Activated T-helper 2 cell treated with anti-CD3 and anti-CD28 coated beads, Interferon-gamma antibody, Interleukin-2, Interleukin-4, amounts not matched to agents 10 μg/mL and 5 μg/mL and 100 μg/mL, durations not matched to agents 14 hours and 24 hours and 36 hours (primary cell): ENCODE measurements at places on chromosomes 5 and 9. TPM values are rescaled to one million over a fixed set of nuclear protein-coding genes. Genes with fewer than 3 reads are reported as not detected.
A peak's percentile ranks its signal among the peaks of the same experiment; 100 is the strongest.

DNA sequence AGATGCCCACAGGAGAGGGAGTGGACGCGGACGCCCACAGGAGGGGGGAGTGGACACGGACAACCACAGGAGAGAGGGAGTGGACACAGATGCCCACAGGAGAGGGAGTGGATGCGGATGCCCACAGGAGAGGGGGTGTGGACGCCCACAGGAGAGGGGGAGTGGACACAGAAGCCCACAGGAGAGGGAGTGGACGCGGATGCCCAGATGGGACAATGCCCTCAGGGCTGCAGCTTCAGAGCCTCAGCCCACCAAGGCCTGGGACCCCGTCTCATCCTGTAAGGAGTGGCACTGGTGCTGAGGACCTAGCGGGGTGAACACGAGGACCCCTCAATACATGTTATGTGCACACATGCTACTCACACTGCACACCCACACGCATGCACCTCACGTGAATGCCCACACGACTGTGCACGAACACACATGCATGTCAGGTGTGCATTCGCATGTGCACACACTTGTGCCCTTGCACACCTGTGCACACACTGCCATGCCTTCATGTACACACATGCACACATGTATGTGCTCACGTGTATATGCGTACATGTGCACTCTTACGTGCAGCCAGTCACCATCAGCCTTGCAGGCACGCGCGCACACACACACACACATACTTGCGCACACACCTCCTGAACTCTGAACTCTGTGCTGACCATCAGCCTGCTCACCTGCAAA lies 34.8 kb downstream of the SLC6A18 start:
- no peak for DNase-seq
- H3K27me3 ChIP-seq, result no peaks in the 10 kb centered on the region
- no peak overlapping the region for H3K27ac ChIP-seq
- H3K36me3 ChIP-seq, result no peaks in the 10 kb centered on the region
- H3K4me1 ChIP-seq, result peaks cover 13% of the 10 kb centered on the region

The GALT gene
- 74.3 and 78.4 TPM in 2 replicates for total RNA-seq

- DNase-seq, result no peak
- peaks cover 37% of the 10 kb centered on the region for H3K4me1 ChIP-seq
- peaks cover 70% of the 10 kb centered on the region for H3K36me3 ChIP-seq
- H3K27me3 ChIP-seq, result no peaks in the 10 kb centered on the region
These were observed 3.0 kb downstream of the PSMB7 start for GRCh38 chr9:124412228-124412575.

GRCh38 chr9:99103901-99104458 lies 933 bp upstream of the TGFBR1 start:
- no peaks in the 10 kb centered on the region for H3K27me3 ChIP-seq
- peaks cover 22% of the 10 kb centered on the region for H3K36me3 ChIP-seq
- no peak for DNase-seq
- peak overlapping the region; percentile 90 for H3K4me3 ChIP-seq
- peaks cover 52% of the 10 kb centered on the region for H3K4me1 ChIP-seq
- peak overlapping the region; percentile 88 for H3K27ac ChIP-seq

DNA sequence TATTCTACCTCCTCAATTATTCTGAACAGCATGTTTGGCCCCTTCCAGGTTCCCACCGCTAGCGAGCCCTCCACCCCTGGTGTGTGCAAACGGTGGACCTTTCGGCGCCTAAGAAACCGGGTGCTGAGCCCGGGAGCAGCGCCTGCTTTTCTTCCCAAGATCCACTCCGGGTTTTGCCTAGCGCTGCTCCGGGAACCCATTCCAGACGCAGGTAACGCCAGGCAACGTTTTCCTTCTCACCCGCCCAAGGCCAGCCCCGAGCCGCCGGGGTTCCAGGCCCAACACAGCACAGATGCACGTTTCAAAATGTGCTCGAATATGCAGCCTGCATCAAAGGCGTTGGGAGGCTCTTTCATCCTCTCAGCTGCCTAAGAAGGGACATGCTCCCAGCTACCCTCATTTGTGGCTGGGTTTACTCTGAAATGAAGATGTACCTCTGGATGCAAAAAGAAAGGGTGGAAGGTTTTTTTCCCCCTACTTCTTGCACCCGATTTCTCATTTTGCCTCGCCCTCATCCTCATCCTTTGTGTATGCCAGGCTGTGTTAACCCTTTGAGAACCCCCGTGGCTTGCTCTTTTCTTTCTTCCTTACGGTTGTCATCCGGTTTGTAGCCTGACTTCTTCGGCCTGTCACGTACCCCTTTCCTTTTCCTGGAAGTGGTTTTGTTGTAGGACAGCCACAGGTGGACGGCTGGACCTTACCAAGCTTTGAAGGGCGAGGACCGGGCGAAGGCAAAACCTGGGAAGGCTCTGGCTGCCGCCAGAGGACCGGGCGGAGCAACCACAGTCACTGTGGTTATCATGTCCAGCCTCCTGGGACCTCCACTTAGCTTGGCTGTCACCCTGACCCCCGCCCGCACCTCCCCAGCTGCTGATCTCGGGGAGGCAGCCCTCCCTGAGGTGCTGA lies 226.9 kb downstream of the SMARCA2 start:
- H3K4me1 ChIP-seq, result peaks cover 11% of the 10 kb centered on the region
- H3K4me3 ChIP-seq, result peak overlapping the region; percentile 76
- DNase-seq, result peak; percentile 63
- no peak overlapping the region for H3K27ac ChIP-seq
- peaks cover 34% of the 10 kb centered on the region for H3K27me3 ChIP-seq

- peaks cover 7% of the 10 kb centered on the region for H3K27me3 ChIP-seq
- no peak overlapping the region for H3K27ac ChIP-seq
- peak overlapping the region; percentile 53 for H3K4me3 ChIP-seq
- peaks cover 32% of the 10 kb centered on the region for H3K36me3 ChIP-seq
- no peak for DNase-seq
- H3K4me1 ChIP-seq, result peaks cover 42% of the 10 kb centered on the region
These were observed 1.3 kb upstream of the SMC5 start for GRCh38 chr9:70257502-70257901.

GRCh38 chr5:177476531-177477233 lies 3.2 kb upstream of the DBN1 start:
- peak overlapping the region; percentile 47 for H3K4me3 ChIP-seq
- peaks cover 7% of the 10 kb centered on the region for H3K27me3 ChIP-seq
- no peaks in the 10 kb centered on the region for H3K36me3 ChIP-seq
- peaks cover 40% of the 10 kb centered on the region for H3K4me1 ChIP-seq
- H3K27ac ChIP-seq, result peak overlapping the region; percentile 77

GRCh38 chr9:6633378-6633777 lies 12.2 kb downstream of the GLDC start:
- DNase-seq, result no peak
- H3K27me3 ChIP-seq, result peaks cover 9% of the 10 kb centered on the region
- no peaks in the 10 kb centered on the region for H3K36me3 ChIP-seq
- no peaks in the 10 kb centered on the region for H3K4me1 ChIP-seq
- H3K4me3 ChIP-seq, result no peak overlapping the region

The SNX18 gene
- total RNA-seq, result 13.3 and 13.4 TPM in 2 replicates

The NDUFS4 gene
- total RNA-seq, result 53.7 and 54.1 TPM in 2 replicates

The MPDZ gene
- not detected in 2 replicates for total RNA-seq

GRCh38 chr9:111148052-111149017 lies 110.1 kb upstream of the LPAR1 start:
- no peak for DNase-seq
- H3K4me1 ChIP-seq, result no peaks in the 10 kb centered on the region
- H3K4me3 ChIP-seq, result no peak overlapping the region

GRCh38 chr9:106228861-106229260 lies 534.5 kb downstream of the TMEM38B start:
- no peaks in the 10 kb centered on the region for H3K4me1 ChIP-seq
- H3K4me3 ChIP-seq, result no peak overlapping the region
- no peaks in the 10 kb centered on the region for H3K27me3 ChIP-seq
- H3K36me3 ChIP-seq, result no peaks in the 10 kb centered on the region

GRCh38 chr9:130018265-130018664 lies 24.7 kb downstream of the FNBP1 start:
- no peak overlapping the region for H3K4me3 ChIP-seq
- H3K36me3 ChIP-seq, result peaks cover 82% of the 10 kb centered on the region
- H3K27ac ChIP-seq, result peak overlapping the region; percentile 99
- H3K27me3 ChIP-seq, result no peaks in the 10 kb centered on the region

The FRMD3 gene
- total RNA-seq, result 0.34 and 0.51 TPM in 2 replicates

The CENPK gene
- total RNA-seq, result 78.0 and 79.2 TPM in 2 replicates

The CD180 gene
- 0.02 TPM in 2 replicates for total RNA-seq

DNA sequence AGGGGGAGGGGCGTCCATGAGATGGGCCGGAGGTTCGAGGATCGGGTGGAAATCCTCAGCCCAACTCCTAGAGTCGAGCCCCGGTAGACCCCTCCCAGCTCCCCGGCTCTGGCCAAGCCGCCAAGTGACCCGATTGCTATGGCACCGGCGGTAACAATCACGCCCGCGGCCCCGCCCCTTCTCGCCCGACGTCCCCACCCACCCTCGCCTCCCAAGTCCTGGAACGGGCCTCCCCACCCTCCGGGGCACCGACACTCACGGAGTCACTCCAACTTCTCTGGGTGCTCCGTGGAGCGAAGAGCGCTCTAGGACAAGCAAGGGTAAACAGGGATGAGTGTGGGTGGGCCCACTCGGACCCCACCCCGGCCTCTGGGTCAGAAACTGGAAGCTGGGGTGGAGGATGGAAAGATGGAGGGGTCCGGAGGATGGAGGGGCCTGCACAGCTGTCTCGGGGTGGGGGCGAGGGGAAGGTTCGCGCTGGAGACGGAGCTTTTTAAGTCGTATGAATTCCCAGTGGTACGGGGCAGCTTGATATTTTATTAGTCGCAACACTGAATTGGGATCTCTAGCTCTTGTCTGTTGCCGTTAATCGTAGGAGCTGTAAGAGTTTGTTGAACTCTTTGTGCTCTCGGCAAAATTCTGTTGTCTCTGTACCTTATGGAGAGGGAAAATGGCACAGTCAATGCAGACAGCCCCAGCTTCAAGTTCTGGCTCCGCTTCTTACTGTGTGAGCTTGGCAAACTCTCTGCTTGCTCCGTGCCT lies at the start of gene SPACA9:
SPACA9 (plus strand) TSS at position 204 of the 762 bp plus-strand sequence. CDS start 5,050 bp downstream, outside the sequence.
- peak within 1 kb of the TSS; percentile 78 for H3K4me3 ChIP-seq
- H3K36me3 ChIP-seq, result no peaks in the 10 kb centered on the region
- peak; percentile 12 for DNase-seq
- peaks cover 21% of the 10 kb centered on the region for H3K4me1 ChIP-seq
- peaks cover 4% of the 10 kb centered on the region for H3K27me3 ChIP-seq

GRCh38 chr5:87588316-87588715 lies 175.6 kb upstream of the CCNH start:
- no peak for DNase-seq
- H3K36me3 ChIP-seq, result no peaks in the 10 kb centered on the region
- H3K4me1 ChIP-seq, result no peaks in the 10 kb centered on the region

DNA sequence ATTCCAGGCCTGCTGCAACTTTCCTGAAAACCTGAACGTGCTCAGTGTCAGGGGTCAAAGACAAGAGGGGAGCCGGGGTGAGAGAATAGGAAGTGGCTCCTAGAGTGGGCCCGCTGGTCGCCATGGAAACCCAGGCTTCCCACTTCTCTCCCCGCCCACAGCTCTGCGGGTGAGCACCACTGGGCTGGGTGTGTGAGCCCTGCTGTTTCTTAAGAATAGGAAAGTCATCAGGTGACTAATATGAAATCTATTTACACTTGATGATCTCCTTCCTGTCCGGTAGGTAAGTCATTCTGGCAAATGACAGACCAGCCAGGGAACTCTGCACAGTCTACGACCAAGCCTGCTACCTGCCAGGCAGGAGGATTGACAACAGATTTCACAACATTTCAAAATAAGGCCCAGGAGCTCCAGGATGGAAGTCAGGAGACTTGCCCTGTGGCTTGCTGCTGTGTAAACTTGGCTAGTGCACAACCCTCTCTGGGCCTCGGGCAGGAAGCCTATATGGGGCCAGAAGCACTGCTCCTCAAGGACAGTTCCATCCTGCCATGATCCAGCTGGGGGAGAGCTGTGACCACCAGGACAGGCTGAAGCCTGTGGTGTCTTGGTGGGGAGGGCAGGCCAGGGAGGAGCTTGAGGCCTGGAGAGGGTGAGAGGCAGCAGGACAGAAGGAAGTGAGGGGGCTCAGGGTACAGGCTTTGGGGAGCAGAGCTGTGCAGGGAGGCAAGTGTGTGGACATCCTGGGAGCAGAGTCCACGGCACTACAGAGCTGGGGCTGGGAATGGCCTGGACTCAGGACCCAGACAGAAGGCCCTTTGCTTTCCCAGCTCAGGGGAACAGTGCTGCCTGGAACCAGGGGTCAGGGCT lies 60.6 kb downstream of the SHB start:
- H3K4me1 ChIP-seq, result peaks cover 29% of the 10 kb centered on the region
- no peaks in the 10 kb centered on the region for H3K27me3 ChIP-seq
- DNase-seq, result no peak
- peak overlapping the region; percentile 93 for H3K27ac ChIP-seq

The LCN6 gene
- total RNA-seq, result not detected in 2 replicates

- peak overlapping the region; percentile 75 for H3K4me3 ChIP-seq
- peaks cover 64% of the 10 kb centered on the region for H3K36me3 ChIP-seq
- no peak for DNase-seq
- no peaks in the 10 kb centered on the region for H3K27me3 ChIP-seq
- H3K27ac ChIP-seq, result peak overlapping the region; percentile 97
- H3K4me1 ChIP-seq, result peaks cover 67% of the 10 kb centered on the region
These were observed 9.8 kb downstream of the FAM78A start for GRCh38 chr9:131266266-131267229.

The SPINK6 gene
- total RNA-seq, result not detected in 2 replicates

DNA sequence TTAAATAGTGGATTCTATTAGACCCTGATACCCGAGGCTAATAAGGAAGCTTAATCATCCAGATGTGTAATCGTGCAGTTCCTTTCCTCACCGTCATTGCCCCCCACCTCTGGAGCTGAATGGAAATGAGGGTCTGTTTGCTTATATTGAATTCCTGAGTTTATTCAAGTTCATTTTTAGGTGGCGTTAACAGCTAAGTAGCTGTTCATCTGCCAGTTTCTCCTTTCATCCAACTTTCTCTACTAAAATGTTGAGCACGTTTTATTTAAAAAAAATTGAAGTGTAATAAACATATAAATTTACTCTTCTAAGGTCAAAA lies 291.0 kb downstream of the DOCK8 start:
- H3K4me1 ChIP-seq, result peaks cover 7% of the 10 kb centered on the region
- H3K27ac ChIP-seq, result no peak overlapping the region
- DNase-seq, result no peak
- no peaks in the 10 kb centered on the region for H3K36me3 ChIP-seq

GRCh38 chr5:67425514-67425913 lies 228.9 kb upstream of the CD180 start:
- DNase-seq, result no peak
- H3K4me1 ChIP-seq, result no peaks in the 10 kb centered on the region
- H3K4me3 ChIP-seq, result no peak overlapping the region
- H3K27ac ChIP-seq, result no peak overlapping the region

The XRCC4 gene
- 10.5 and 10.7 TPM in 2 replicates for total RNA-seq

The ABLIM3 gene
- not detected in 2 replicates for total RNA-seq

The TRPM6 gene
- 0.05 and 0.09 TPM in 2 replicates for total RNA-seq

The CDC20B gene
- 0.18 TPM in 1 of 2 replicates, not detected in the other for total RNA-seq

DNA sequence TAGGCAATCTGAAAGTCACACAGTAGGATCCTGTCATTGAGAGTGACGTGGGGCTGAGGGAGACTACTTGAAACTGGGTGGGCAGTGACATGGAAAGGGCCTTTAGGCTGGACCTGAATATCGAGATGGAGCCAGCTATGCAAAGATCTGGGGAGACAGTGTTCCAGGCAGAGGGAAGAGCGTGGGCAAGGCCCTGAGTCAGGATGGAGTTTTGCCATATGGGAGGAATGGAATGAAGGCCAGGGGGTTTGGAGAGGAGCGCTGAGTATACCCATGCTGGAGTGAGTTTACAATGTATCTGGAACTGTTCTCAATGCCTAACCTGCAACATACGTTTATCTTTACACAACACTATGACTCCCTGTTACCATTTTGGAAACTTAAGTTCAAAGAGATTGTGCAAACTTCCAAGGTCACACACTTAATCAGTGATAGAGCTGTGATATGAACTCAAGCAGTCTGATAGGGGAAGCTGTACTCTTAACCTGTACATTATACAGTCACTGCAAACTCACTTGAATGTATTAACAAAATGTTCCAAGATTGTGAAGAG lies 33.5 kb downstream of the INSYN2B start:
- no peak overlapping the region for H3K27ac ChIP-seq
- H3K36me3 ChIP-seq, result peaks cover 36% of the 10 kb centered on the region
- no peak for DNase-seq
- H3K27me3 ChIP-seq, result no peaks in the 10 kb centered on the region
